ENCODE measurements at places on chromosomes 4 and X.

DNA sequence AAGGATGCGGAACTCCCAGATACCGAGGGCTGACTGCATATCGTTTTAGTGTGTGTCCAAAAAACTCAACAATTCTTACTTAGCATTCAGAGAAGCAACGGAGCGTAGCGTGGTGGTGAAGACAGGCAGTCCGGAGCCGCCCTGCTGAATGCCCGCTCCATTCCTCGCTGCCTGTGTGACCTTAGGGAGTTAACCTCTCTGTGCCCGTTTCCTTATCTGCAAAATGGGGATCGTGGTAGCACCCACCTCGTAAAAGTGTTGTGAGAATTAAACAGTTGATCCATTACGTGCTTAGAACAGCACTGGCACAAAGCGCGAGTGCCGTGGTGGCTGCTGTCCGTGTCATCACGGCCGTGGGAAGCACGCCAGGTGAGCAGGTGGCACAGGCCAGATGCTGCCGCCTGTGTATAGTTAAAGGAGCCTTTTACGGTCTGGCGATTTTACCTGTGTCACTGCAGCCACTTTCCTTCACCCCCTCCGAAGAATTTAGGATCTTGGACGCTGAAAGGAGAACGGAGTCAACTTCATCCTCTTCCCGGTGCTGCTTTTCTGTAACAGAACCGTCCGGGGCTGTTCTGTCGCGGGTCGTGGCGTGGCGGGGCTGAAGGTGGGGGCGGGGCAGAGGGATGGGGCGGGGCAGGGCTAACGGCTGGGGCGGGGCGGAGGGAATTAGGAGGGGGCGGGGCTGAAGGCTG lies 885 bp downstream of the CCDC110 start:
- peak; percentile 50 for DNase-seq

DNA sequence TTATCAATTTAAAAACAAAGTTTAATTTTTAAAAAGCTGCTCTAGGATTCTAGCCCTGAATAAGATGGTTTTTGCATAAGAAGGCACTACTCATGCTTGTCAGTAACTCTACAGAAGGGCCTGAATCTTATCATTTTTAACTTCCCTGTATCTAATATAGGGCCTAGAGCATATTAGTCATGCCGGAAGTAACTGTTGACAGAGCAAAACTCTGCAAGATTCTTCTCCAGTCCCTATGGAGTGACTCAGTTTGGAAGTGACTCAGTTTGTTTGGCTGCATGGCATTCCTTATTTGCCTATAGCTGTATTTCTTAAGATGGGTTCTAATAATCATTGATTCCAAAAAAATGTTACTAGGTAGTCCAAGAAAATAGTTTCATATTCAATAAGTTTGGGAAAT lies 431.8 kb upstream of the HTR2C start:
- DNase-seq, result no peak

GRCh38 chr4:42633605-42634388 lies 23.1 kb downstream of the ATP8A1 start:
- DNase-seq, result no peak

- no peak for DNase-seq
These were observed 384.9 kb downstream of the CENPC start for GRCh38 chr4:67160394-67160793.

DNA sequence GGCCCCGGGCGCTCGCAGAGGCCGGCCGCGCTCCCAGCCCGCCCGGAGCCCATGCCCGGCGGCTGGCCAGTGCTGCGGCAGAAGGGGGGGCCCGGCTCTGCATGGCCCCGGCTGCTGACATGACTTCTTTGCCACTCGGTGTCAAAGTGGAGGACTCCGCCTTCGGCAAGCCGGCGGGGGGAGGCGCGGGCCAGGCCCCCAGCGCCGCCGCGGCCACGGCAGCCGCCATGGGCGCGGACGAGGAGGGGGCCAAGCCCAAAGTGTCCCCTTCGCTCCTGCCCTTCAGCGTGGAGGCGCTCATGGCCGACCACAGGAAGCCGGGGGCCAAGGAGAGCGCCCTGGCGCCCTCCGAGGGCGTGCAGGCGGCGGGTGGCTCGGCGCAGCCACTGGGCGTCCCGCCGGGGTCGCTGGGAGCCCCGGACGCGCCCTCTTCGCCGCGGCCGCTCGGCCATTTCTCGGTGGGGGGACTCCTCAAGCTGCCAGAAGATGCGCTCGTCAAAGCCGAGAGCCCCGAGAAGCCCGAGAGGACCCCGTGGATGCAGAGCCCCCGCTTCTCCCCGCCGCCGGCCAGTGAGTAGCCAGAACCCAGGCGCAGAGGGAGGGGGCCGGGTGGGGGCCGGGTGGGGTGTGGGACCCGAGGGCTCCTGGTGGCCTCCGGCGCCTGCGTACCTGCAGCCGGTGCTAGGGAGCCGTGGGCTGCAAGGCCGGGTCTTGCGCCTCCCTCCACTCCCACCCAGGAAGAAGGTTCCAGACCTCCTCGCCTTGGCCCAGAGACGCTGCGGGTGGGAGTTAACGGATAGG lies 534 bp downstream of the MSX1 start:
- DNase-seq, result no peak

- no peak for DNase-seq
These were observed 11.2 kb upstream of the ABLIM2 start for GRCh38 chr4:8169763-8170162.

DNA sequence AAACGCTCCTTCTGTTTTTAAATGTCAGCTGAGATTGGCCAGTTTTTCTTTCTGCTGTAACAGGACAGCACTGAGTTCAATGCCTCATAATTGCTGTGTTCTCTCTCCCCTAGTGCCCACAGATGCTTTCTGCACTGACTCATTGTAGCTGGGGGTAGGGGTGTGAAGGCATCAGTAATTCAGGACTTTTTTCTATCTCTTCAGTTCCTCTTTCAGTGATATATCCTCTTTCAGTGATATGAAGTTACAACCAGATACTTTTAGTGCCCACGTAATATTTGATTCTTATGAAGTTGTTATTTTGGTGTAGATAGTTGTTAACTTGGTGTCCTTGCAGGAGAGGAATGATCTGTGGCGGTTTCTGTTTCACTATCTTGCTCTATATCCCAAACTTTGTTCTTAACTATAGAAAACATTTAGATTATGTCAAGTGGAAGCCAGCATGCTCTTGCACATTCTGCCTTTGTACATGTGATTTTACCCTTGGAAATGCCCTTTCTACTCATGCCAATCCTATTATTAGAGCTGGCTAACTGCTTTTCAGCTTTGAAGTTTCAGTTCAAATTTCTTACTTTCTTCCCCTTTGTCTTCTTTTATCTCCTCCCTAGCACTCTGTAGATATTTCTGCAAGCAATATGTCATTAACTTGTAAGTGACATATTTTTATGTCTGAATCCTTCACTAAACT lies 1258.4 kb downstream of the FAM133A start:
- DNase-seq, result no peak

GRCh38 chr4:38577462-38577861 lies 86.5 kb upstream of the KLF3 start:
- no peak for DNase-seq

DNA sequence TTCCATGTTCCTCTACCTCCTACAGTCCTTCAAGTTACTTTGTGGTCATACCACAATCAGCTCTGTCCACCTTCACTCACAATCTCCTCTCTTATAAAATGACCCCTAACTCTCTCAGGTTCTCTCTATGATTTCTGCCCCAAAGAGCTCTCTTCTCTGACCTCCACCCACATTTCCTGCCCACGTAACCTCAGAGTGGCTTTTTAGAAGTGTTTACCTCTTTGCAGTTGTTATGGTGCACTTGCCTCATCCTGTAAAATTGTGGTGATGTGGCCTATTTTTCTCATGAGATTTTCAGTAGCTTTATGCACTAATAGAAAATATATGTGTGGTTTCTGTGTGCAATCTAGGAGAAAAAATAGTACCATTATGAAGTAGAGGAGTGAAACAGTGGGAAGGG lies 215.8 kb downstream of the PACRGL start:
- DNase-seq, result no peak

DNA sequence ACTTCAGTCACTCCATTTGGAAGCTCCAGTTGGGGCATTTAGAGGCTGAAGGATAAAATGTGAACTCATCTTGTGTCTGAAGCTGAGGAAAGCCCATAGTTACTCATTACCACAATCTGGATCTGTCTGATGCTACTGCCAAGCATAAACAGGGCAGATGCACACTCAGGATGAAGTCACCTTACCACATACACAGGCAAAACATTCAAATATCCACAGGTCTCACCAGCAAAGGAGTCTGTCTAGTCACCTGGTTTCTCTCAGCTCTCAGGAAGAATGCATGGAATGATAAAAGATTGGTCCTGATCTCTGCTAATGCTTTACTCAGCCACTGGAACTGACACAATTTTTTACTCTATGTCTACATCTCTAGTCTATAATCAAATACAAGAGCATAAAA lies 13.0 kb upstream of the ODAPH start:
- no peak for DNase-seq

GRCh38 chr4:158443731-158444130 lies 78.0 kb upstream of the RXFP1 start:
- DNase-seq, result no peak

DNA sequence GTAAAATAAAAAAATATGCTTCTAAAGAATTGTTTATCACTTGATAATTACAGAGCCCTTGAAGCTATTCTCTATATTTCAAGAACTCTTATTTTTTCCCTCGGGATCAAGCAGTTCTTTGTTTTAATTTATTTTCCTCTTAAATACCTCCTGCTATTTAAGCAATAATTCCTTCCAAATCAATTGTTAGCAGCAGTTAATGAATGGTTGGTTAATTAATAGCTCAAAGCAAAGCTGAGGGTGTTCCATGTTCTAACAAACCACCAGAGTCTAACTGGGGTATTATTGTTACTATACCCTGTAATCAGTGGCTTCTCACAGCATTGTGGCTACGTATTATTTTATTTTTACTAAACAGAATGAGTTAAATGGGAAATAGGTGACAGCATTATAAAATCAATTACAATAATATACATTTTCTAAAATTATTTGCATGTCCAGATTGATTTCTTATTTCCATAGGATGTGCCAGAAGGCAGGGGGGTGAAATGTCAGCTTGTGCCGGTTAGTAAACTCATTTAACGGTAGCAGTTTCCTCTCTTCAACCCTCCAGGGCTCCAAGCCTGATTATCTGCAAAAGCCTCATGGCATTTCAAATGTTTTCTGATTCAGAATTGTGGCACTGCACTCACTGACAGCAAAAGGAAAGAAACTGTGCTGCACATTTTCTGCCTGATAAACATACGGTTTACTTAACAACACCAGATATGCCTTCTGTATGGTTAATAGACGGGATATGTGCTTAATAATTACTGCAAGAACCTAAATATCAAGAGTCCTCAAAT lies 286.9 kb upstream of the EMCN start:
- no peak for DNase-seq

DNA sequence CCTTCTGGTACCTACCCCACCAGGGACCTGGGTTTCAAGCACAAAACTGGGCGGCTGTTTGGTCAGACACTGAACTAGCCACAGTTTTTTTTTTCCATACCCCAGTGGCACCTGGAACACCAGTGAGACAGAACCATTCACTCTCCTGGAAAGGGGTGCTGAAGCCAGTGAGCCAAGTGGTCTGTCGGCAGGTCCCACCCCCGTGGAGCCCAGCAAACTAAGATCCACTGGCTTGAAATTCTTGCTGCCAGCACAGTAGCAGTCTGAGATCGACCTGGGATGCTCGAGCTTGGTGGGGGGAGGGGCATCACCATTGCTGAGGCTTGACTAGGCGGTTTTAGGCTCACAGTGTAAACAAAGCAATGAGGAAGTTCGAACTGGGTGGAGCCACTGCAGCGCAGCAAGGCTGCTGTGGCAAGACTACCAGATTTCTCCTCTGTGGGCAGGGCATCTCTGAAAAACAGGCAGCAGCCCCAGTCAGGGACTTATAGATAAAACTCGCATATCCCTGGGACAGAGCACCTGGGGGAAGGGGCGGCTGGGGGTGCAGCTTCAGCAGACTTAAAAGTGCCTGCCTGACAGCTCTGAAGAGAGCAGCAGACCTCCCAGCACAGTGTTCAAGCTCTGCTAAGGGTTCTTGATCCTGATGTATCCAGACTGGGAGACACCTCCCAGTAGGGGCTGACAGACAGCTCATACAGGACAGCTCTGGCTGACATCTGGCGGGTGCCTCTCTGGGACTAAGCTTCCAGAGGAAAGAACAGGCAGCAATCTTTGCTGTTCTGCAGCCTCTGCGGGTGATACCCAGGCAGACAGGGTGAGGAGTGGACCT lies 223.0 kb downstream of the COX18 start:
- DNase-seq, result no peak

DNA sequence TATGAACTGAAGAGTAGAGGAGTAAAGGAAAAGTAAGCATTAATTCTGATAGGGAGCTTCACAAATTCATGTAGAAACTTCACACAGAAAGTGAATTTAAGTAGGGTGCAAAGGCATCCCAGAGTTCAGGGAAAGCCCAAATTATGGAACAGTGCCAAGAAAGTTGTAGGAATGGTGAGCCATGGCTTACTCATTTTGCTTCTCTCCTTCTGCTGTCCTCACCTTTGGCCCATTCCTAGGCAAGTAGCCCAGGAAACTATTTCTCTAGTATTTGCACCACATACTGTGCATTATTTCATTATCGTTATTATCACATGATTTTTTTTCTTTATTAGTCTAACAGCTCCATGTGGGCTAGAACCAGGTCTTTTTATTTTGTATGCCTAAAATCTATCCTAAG lies 34.9 kb upstream of the IL1RAPL1 start:
- DNase-seq, result no peak

DNA sequence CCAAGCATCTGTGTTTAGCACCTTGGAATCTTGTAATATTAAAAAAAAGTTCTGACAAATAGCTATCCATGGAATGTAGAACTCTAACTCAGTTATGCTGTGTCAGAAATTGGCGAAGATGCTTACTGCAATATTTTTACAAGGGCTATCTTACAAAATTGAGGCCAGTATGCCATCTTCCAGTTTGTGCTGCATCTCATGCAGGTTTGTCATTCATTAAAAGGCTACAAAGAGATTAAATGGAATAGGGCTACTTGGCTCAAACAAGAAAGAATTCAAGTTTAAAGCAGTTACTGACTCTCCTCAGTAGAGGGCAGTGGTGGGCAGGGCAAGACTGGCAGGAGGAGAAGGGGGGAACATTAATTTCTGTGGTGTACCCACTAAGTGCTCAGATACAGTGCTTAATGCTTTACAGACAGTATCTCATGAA lies 66.5 kb downstream of the SHROOM4 start:
- DNase-seq, result peak; percentile 1
